ENCODE measurements at places on chromosomes 7 and 10. TPM values are rescaled to one million over a fixed set of nuclear protein-coding genes. Genes with fewer than 3 reads are reported as not detected.
A peak's percentile ranks its signal among the peaks of the same experiment; 100 is the strongest.

Gene CLDN4
- total RNA-seq, result 28.2 TPM

Gene C7orf57
- total RNA-seq, result not detected

Gene SEMA3A
- 0.56 TPM for total RNA-seq

Gene BTAF1
- 31.6 TPM for total RNA-seq

Gene GHRHR
- not detected for total RNA-seq

Gene SPDYE3
- not detected for total RNA-seq

Gene HOXA4
- 2.4 TPM for total RNA-seq

Gene GATA3
- not detected for total RNA-seq

DNA sequence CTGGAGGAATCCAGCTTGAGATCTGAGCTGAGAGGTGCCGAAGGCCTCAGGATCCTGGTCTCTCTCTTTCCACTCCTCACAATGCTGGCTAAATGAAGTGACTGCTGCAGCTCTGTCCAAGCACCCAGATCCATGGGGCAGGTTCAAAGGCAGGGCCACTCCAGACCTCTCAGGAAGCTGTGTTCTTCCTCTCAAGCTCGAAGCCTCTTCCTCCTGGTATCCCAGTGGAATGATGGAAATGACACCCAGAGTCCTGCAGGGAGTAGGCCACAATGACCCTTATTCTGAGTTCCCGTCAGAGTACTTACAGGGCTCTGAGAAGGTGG, 574.1 kb downstream of the GRID1 start:
- no peaks in the 10 kb centered on the region for H3K4me1 ChIP-seq
- H3K27me3 ChIP-seq, result no peaks in the 10 kb centered on the region
- H3K36me3 ChIP-seq, result no peaks in the 10 kb centered on the region
- H3K27ac ChIP-seq, result no peak overlapping the region

DNA sequence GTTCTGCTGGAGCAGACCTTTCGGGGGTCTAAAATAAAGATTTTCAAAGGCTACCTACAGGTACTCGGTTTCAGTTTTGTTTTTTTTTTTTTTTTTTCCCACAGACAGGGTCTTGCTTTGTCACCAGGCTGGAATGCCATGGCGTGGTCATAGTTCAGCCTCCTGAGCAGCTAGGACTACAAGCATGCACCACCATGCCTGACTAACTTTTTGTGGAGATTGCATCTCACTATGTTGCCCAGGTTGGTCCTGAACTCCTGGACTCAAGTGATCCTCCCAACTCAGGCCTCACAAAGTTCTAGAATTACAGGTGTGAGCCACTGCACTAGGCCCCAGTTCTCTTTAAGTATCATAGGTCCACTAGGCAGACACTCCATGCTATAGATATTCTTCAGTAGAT, 34.5 kb downstream of the BAMBI start:
- DNase-seq, result peak; percentile 74
- H3K27ac ChIP-seq, result no peak overlapping the region
- no peaks in the 10 kb centered on the region for H3K36me3 ChIP-seq

DNA sequence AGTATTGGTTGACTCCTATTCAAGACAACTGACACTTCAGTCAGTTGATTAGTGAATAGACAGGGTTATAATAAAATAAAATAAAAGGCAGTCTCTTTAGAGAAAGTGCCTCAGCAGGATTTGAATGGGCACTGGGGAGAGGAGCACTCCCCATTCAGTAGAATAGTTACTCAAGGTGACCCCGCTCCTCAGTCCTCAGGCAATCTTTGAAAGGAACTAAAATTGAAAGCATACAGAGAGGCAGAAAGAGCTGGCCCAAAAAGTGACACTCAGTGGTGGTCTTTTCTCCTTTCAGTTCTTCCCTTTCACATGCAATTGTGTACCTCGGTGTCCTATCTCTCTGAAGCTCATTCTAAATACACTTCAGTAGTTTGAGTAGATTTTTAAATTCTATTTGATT, 47.4 kb upstream of the MACC1 start:
- H3K4me1 ChIP-seq, result no peaks in the 10 kb centered on the region
- no peaks in the 10 kb centered on the region for H3K27me3 ChIP-seq
- H3K36me3 ChIP-seq, result no peaks in the 10 kb centered on the region
- no peak overlapping the region for H3K4me3 ChIP-seq

DNA sequence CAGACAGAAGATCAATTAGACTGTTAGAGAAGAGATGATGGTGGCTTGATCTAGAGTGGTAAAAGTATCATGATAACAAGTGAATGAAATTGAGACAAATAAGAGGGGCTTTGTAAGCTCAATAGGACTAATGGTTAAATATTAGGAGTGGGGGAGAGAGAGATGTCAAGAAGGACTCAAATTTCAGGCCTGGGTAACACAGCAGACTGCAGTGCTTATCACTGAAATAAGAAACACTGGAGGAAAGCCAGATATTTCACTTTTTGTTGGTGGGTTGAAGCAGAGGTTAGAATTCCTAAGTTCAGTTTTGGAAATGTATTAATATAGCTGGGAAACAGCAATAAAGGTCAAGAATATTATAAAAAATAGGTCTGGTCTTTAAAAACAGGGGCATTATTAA, 74.6 kb downstream of the ORC5 start:
- no peaks in the 10 kb centered on the region for H3K4me1 ChIP-seq
- no peaks in the 10 kb centered on the region for H3K27me3 ChIP-seq
- peaks cover 5% of the 10 kb centered on the region for H3K36me3 ChIP-seq
- no peak overlapping the region for H3K4me3 ChIP-seq

DNA sequence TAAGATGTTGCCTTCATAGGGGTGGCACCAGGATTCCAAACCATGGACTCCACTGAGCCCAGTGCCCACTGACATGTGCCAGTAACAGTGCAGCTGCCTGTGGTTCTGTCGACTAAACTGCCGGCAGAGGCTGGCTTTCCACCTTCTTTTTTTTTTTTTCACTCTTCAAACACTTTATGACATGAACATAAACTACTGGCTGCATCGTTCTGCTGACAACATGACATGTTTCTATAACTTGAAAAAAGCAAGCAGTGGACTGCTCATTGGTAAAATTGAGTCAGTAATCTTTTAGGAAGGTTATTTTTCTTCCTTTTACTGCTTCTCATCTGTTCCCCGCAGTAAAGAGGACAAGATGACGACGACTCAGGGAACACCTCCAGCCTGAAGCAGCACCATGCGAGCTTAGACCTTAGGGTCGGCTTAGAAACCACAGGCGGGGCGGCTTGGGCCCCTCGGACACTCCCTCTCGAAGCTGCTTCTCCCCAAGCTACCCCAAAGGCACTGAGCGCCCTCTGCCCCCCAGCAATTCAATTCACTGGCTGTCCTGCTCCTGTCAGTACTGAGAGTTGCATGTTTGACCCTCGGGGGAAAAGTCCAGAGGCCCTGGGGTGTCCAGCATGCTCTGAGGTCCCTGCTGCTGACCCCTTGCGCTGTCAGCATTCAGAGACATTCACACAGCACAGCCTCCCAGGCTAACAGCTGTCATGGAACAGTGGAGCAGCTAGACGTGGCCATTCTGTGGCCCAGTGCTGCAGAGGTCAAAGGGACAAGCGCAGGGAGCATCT, 112.5 kb downstream of the EGFR start:
- H3K4me1 ChIP-seq, result peaks cover 69% of the 10 kb centered on the region
- H3K36me3 ChIP-seq, result no peaks in the 10 kb centered on the region
- peak; percentile 28 for DNase-seq
- peak overlapping the region; percentile 53 for H3K27ac ChIP-seq
- H3K4me3 ChIP-seq, result peak overlapping the region; percentile 46

DNA sequence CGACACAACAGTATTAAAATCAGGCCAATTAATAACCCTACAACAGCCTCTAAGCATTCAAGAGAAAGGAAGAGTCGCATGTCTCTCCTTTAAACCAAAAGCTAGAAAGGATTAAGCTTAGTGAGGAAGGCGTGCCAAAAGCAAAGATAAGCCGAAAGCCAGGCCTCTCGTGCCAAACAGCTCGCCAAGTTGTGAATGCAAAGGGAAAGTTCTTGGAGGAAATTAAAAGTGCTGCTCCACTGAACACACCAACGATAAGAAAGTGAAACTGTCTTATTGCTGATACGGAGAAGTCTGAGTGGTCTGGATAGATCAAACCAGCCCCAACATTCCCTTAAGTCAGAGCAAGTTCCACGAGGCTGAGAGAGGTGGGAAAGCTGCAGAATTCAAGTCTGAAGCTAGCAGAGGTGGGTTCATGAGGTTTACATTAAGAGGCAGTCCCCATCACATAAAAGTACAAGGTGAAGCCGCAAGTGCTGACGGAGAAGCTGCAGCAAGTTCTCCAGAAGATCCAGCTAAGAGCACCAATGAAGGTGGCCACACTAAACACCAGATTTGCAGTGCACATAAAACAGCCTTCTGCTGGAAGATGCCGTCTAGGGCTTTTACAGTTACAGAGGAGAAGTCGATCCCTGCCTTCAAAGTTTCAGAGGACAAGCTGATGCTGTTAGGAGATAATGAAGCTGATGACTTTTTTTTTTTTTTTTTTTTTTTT, 194.8 kb downstream of the MAD1L1 start:
- H3K4me3 ChIP-seq, result no peak overlapping the region
- H3K4me1 ChIP-seq, result peaks cover 15% of the 10 kb centered on the region
- DNase-seq, result no peak
- no peak overlapping the region for H3K27ac ChIP-seq

DNA sequence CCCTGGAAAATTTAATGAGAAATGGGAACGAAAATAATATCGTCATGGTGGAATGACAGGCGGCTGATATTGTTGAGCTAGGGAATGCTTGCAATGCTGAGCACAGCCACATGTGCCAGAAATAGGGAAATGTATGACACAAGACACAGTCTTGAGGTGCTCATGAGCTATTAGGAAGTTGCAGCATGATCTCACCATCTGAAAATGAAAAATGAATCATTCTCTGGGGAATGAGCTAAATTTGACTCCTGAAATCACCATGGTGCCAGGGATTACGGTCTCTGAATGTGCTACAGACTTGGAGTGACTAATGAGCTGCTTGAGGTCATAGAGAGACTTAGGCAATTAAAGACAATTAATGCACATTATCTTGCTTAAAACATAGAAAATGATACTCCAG, 845.0 kb downstream of the CNTNAP2 start:
- no peaks in the 10 kb centered on the region for H3K27me3 ChIP-seq
- no peaks in the 10 kb centered on the region for H3K36me3 ChIP-seq
- H3K4me1 ChIP-seq, result no peaks in the 10 kb centered on the region
- no peak for DNase-seq
- no peak overlapping the region for H3K27ac ChIP-seq
- no peak overlapping the region for H3K4me3 ChIP-seq

- H3K36me3 ChIP-seq, result no peaks in the 10 kb centered on the region
- no peak overlapping the region for H3K4me3 ChIP-seq
- no peak overlapping the region for H3K27ac ChIP-seq
- no peak for DNase-seq
Observed at GRCh38 chr10:89090756-89091445, 100.3 kb downstream of the FAS start.

GRCh38 chr7:77199013-77199966, at the start of gene FGL2:
TSS of gene FGL2 (minus strand) at chr7:77199819. CDS start at chr7:77199793, 26 bp downstream.
- H3K27me3 ChIP-seq, result no peaks in the 10 kb centered on the region
- no peak within 1 kb of the TSS for H3K27ac ChIP-seq
- peaks cover 13% of the 10 kb centered on the region for H3K4me1 ChIP-seq
- H3K36me3 ChIP-seq, result no peaks in the 10 kb centered on the region

Measured in HepG2 (cell line).